Activated T-helper 1 cell treated with anti-CD3 and anti-CD28 coated beads, Interleukin-2, amount 50 U/mL, for 16 hours (primary cell): ENCODE measurements at places on chromosomes 7 and 10.

GRCh38 chr10:48763403-48763965, 78.8 kb downstream of the WDFY4 start:
- no peak for DNase-seq

DNA sequence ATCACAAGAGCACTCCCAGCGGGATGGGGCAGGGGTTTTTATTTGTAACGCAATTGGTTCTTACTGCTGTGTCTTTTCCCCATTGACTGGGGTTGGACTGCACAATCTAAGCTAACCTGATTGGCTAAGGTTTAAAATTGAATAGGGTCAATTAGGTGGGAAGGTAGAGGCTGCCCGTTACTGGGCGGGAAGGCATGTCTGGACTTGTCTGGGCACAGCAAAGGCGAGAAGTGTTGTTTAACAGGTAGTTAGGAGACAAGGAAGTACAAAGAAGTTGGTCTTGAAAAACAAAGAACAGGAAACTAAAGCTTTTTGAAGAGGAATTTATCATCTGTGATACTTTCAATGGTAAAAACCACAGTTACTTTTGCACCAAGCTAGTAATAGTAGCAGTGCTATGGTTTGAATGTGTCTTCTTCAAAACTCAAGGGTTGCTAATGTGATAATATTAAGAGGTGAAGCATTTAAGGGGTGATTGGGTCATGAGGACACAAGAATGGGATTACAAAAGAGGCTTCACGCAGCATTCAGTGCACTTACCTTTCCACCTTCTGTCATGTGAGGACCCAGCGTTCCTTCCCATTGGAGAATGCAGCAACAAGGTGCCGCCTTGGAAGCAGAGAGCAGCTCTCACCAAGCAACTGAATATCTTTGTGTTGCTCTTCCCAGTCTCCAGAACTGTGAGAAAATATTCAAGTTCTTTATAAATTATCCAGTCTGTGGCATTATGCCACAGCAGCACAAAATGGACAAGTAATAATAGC, 875.5 kb upstream of the SORCS1 start:
- no peak for DNase-seq

- DNase-seq = no peak
Measured at GRCh38 chr10:130018730-130019185, 54.7 kb upstream of the EBF3 start.

DNA sequence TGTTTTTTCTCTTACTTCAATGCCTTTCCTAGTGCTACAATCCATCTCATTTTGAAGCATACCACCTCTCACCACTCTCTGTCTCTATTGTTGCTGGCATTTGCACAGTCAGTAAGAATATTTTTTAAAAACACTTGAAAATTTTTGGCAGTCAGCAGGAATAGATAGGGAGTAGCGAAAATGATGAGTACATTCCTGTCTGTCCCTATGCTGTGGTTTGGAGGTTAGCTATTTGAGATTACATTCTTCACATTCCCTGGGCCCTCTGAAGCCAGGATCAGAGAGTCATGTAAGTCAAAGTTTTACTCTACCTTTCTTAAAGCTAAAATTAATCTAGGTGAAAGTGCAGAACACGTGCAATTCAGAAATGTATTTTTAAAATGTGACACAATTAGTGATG, 53.0 kb upstream of the MAGI2 start:
- DNase-seq = no peak

DNA sequence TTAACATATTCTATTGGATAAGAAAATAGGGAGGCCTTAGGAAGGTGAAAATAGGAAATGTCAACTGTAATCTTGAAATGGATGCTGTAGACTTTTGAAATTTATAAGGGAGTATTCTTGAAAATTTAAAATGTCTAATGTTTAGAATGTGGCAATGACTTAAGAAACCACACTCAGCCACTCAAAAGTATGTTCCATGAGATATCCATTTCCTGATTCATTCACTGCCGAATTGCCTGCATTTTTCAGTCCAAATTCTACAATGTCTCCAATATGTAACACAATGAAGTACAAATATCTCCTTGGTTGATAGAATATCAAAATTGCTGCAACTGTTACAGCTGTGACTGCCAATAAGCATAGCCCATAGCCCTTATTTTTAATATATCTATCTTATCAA, 25.9 kb downstream of the PRKG1 start:
- no peak for DNase-seq

DNA sequence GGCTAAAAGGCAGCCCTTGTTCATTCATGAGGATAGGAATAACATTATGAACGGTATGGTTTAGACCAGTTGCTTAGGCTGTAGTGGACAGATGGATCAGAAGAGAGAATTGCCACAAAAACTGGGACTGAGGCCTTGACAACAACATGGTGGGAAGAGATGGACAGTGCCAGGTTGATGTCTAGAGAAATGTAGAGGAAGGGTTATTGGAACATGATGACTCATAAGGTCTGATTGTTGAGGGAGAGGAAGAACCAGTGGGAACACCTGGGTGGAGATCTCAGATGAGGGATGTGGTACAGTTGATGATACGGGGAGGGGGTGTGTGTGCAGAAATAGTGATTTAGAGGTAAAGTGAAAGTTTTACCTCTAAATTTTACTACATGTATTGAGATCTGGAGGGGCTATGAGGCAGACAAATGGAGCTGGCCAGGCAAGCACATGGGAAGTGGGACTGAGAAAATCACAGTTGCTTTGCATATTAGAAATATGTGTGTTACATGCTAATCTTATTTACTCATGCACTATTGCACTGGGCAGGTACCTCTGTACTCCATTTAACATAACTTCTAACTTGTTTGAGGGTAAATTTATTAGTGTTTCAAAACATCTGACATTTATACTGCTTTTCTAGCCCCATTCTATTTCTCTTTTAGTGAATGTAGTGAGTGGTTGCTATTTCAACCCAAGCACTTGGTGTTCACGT, 65.6 kb downstream of the PLCE1 start:
- DNase-seq = no peak

GRCh38 chr7:26688936-26689506, 175.4 kb downstream of the SKAP2 start:
- no peak for DNase-seq

DNA sequence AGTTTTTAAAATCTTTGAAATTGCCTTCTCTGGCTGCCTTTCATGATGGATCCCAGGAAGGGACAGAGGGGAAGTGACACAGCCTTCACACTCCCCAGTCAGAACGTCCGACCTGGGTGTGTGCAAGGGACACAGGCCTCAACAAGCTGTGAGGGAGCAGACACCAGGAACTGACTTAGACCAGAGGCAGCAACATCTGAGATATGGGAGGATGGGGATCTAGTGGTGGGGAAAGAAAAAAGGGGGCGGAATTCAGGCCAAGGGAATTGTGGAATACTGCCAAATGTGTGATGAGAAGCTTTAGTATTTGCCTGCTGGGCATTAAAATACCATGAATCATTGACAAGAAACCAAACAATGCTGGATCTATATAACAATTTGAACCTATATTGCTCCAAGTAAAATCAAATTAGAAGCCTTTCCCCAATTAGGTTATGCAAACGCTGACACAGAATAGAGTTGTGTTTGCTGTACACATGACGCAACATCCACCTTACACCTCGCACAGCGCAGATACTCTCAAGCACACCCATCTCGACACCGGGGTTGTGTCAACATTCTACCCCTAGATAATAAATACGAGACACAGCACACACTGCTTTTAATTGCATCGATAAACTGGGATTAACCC, 17.2 kb upstream of the MNX1 start:
- no peak for DNase-seq

DNA sequence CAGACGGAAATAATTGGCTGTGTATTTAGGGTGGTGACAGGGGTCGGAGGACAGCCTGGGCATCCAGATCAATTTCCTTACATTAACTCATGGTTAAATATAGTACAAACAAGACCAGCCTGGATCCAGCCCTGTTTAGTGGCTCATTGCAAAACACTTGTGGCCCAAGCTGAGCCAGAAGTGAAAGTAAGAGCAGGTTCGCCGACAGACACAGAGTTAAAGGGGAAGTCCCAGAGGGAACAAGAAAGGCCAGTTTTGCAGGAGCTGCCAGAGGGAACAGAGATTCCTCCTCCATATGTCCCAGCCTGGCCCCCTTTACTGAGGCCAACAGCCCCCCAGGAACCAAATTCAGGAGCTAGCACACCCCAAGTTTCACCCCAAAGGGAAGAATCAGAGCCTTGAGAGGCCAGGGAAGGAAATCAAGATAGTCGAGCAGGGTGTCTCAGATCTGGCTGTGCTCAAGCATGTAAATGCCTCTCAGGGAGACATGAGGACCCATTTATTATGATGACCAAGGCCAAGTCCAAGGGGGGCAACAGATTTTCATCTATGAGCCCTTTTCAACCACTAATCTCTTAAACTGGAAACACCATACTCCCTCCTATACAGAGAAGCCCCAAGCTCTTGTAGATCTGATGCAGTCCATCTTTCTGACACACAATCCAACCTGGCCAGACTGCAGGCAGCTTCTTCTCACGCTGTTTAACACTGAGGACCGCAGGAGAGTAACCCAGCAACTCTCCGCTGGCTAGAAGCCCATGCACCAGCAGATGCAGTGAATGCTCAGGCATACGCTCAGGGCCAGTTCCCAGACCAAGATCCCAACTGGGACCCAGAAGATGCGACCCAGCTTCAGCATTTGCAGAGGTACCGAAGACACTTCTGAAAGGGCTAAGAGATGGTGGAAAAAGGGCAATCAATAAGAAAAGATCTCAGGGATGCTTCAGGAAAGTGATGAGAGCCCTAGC, 15.9 kb upstream of the ADCK2 start:
- DNase-seq = no peak

- no peak for DNase-seq
Measured at GRCh38 chr10:58565271-58565670, 52.6 kb downstream of the BICC1 start.

- DNase-seq = no peak
Measured at GRCh38 chr7:90951229-90951628, 313.0 kb upstream of the FZD1 start.

- DNase-seq = no peak
Measured at GRCh38 chr10:118594392-118595063, 920 bp downstream of the PRLHR start.

GRCh38 chr10:96902731-96903358, 70.7 kb downstream of the LCOR start:
- no peak for DNase-seq

DNA sequence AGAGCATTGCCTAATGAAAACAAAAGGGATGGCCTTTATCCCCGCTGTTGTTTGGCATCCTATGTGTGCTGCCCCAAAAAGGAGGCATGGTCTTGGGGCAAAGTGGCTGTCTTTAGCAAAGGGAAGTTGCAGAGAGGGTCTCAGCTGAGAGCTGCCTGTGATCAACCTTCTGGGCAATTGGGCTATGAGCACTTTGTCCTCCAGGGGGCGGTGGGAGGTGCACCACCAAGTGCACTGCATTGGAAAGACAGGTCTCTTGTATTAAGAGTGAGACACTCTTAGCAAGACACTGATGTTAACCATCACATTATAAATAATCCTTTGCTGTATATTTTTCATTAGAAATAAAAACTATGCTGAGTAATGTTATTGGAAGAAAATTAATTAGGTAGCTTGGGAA, 314.8 kb downstream of the POM121L12 start:
- DNase-seq = no peak

DNA sequence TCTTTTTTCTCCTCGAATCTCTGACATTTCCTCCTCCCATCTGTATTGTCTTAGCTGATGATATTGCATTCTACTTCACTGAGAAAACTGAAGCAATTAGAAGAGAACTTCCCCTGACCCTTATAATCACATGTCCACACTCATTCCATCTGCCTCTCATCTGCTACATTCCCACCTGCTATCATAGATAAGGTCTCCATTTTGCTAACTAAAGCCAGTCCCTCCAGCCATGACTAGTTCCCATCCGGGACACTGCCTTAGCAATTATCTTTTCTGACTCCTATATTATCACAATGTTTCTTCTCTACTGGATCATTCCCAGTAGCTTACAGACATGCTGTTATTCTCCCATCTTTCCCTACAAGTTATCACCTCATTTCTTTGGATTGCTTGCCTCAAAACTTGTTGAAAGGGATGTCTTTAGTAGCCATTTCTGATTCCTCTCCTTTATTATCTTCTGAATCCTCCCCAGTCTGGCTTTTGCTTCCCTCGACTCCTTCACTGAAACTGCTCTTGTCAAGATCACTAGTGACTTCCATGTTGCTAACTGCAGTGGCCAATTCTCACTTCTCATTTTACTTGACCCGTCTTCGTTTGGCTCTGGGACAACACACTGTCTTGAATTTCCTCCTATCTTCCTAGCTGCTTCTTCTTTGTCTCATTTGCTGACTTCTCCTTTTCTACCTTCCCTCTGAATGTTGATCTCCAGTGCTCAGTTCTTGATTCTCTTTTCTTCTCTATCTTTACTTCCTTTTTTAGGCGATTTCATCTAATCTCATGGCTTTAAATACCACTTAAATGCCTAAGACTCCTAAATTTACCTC, 35.9 kb downstream of the FZD1 start:
- no peak for DNase-seq

DNA sequence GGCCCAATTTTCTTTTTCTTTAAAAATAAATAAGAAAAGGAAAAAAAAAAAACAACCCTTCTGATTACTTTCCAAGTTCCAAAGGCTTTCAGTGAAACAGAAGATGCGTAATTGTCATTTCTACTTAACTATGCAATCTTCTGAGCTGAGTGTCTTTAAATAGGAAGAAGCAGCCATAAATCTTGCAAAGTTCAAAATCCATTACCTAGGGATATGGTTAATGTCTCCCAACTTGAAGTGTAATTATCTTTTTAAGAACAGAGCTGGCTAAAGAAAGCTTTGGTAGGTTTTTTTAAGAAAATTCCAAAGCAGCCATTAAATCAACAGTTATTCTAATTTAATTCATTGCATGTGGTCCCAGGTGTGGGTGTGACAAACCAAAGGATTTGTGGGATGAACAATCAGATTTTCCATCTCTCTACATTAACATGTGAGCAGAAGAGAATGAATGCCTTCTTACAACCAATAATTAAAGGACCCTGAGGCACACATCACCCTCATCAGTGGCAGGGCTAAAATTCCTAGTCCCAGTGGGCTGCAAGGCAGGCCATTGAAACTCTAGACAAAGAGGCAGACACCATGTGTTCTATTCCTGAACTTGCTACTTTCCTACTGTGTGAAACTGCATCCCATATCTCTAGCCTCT, 419.2 kb downstream of the REEP3 start:
- DNase-seq = no peak

DNA sequence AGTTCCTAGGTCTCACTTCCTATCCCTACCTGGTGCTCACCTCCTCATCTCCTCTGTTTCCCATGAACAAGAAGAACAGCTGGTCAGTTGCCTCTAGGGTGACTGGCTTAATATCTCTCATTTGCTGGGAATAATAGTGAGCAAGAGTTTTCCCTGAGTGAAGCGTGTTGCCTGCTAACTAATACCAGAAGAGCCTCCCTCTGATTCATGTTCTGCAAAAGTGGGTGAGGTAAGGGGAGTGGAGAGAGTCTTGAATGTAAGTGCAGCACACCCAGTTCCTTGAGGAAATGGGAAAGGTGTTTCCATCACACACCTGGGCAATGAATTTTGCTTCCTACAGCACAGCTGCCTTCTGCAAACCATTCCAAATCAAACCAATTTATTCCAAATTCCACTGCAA, 29.6 kb downstream of the FZD1 start:
- DNase-seq = no peak

DNA sequence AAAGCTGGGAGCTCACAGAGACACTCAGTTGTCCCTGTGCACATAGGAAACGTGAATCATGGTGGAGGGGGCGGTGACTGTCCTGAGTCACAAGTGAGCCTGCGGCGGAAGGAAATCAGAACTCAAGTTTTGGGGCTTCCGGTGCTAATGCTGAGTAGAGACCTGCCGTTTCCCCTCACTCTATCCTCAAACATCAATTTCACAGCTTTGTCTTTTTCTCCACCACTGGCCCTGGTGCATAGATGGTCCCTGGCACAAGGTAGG, 21.9 kb downstream of the ADCYAP1R1 start:
- DNase-seq = no peak

GRCh38 chr10:31263903-31264302, 55.1 kb upstream of the ZEB1 start:
- no peak for DNase-seq
